Testis (tissue), 5 donors: ENCODE measurements at places on chromosomes 4 and X. TPM values are rescaled to one million over a fixed set of nuclear protein-coding genes. Genes with fewer than 3 reads are reported as not detected.

Gene PPARGC1A
- total RNA-seq = 33.4 TPM

Gene ATP1B4
- not detected for total RNA-seq

Gene MGST2
- 82.2 TPM for total RNA-seq

DNA sequence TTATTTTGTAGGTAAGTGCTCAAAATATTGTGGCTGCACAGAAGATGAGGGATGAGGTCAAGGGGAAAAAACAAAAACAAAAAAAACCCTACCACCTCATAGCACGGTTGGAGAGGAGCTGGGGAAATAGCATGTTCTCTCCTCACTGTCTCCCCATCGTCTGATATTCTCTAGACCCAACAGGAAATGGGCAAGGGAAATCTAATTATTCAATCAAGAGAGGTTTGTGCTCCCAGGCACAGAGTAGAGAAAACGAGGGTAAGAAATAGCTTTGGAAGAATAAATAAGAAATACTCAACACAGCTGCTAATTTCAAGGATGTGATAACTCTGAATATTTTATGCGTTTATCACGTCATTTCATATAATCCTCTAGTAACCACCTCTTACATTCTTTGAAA, 619.2 kb upstream of the GNPDA2 start:
- H3K27me3 ChIP-seq = no peaks in the 10 kb centered on the region
- DNase-seq = no peak
- no peaks in the 10 kb centered on the region for H3K36me3 ChIP-seq
- H3K4me3 ChIP-seq = no peak overlapping the region

- no peak overlapping the region for H3K4me3 ChIP-seq
- H3K36me3 ChIP-seq = no peaks in the 10 kb centered on the region
- H3K27ac ChIP-seq = no peak overlapping the region
- H3K4me1 ChIP-seq = no peaks in the 10 kb centered on the region
- H3K27me3 ChIP-seq = no peaks in the 10 kb centered on the region
Observed at GRCh38 chr4:78748381-78748780, 27.8 kb upstream of the BMP2K start.

GRCh38 chr4:5998333-5998936, 19.8 kb downstream of the C4orf50 start:
- no peak overlapping the region for H3K27ac ChIP-seq
- no peaks in the 10 kb centered on the region for H3K27me3 ChIP-seq
- H3K4me3 ChIP-seq = no peak overlapping the region
- no peaks in the 10 kb centered on the region for H3K36me3 ChIP-seq

DNA sequence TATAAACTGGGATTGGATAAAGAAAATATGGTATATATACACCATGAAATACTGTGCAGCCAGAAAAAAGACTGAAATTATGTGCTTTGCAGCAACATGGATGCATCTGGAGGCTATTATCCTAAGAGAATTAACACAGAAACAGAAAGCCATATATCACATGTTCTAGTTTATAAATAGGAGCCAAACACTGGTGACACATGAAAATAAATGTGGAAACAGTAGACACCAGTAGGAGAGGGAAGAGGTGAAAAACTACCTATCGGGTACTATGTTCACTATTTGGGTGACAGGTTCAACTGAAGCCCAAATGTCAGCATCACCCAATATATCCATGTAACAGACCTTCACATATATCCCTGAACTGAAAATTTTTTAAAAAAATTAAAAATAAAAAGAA, 725.1 kb downstream of the C4orf33 start:
- DNase-seq = no peak
- no peaks in the 10 kb centered on the region for H3K4me1 ChIP-seq
- no peaks in the 10 kb centered on the region for H3K36me3 ChIP-seq
- H3K27ac ChIP-seq = no peak overlapping the region
- no peak overlapping the region for H3K4me3 ChIP-seq

DNA sequence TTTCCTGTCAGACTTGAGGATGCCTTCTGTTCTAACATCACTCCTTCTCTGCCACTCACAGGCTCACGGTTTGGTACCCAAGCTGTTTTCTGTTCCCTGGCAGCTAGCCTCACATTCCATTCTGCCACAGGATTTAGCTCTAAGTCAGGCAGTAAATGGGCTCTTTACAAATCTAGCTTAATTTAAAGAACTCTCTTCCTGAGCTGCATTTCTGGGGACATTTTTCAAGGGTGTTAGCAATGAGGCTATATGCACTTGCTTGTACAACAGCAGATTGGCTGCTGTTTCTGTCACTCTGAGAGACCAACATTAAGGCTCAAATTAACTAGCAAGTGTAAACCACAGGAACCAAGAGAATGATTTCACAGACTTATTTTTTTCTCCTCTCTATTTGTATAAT, 337.8 kb upstream of the NOCT start:
- no peak overlapping the region for H3K4me3 ChIP-seq
- H3K36me3 ChIP-seq = no peaks in the 10 kb centered on the region
- H3K27me3 ChIP-seq = no peaks in the 10 kb centered on the region
- no peak overlapping the region for H3K27ac ChIP-seq
- H3K4me1 ChIP-seq = peaks cover 6% of the 10 kb centered on the region
- DNase-seq = no peak

DNA sequence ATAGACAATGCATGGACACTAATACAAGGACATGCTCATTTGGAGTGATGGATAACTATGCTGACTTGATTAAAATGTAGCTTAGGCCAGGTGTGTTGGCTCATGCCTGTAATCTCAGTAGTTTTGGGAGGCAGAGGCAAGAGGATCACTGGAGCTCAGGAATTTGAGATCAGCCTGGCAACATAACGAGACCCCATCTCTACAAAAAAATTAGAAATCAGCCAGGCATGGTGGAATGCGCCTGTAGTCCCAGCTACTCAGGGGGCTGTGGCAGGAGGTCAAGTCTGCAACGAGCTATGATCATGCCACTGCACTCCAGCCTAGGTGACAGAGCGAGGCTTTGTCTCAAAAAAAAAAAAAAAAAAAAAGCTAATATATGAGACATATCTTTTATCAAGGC, 196.3 kb downstream of the FBXW7 start:
- no peaks in the 10 kb centered on the region for H3K4me1 ChIP-seq
- H3K4me3 ChIP-seq = no peak overlapping the region
- no peaks in the 10 kb centered on the region for H3K36me3 ChIP-seq
- H3K27ac ChIP-seq = no peak overlapping the region
- H3K27me3 ChIP-seq = no peaks in the 10 kb centered on the region

- no peak overlapping the region for H3K4me3 ChIP-seq
- H3K27me3 ChIP-seq = no peaks in the 10 kb centered on the region
- no peaks in the 10 kb centered on the region for H3K4me1 ChIP-seq
- no peaks in the 10 kb centered on the region for H3K36me3 ChIP-seq
- no peak for DNase-seq
Observed at GRCh38 chr4:22745234-22745633, 52.5 kb downstream of the GBA3 start.

GRCh38 chr4:4386736-4387392, at the start of gene NSG1:
NSG1 (plus strand) TSS chr4:4387102; CDS start chr4:4387630, 528 bp downstream.
- peaks cover 12% of the 10 kb centered on the region for H3K4me1 ChIP-seq
- H3K27ac ChIP-seq = no peak within 1 kb of the TSS
- H3K4me3 ChIP-seq = peak within 1 kb of the TSS; percentile 64
